D341Med (cell line): ENCODE measurements at places on chromosomes 12 and 14.

- DNase-seq, result no peak
Measured at GRCh38 chr14:61631045-61631687, 64.1 kb upstream of the HIF1A start.

- no peak for DNase-seq
Measured at GRCh38 chr12:31740628-31741027, 11.8 kb upstream of the AMN1 start.

DNA sequence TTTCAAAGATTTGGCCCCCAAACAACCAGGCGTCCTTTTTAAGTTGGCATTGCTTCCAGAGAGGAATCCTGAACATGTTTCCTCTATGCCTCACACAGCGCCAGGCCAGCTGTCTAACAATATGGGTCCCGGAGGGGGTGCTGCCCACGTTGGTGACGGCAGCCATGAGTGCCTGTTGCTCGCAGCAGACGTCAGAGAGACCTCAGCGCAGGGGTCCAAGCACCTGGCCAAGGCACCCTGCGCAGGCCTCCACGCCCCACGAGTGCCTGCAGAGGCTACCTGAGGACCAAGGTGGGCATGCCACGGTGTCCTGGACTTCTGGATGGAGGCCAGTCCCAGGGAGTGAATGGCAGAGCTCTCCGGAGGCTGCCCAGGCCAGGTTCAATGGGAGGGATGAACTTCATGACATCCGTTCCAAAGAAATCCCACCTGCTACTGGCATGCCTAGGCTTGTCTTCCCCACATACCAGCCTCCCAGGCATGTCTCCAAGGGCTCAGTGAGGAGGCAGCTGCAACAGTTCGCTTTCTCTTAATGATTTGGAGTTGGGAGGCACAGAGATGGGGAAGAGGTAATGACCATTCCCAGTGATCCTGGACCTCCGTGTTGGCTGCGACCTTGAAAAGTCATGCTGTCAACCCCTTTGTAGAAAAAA is 11.6 kb upstream of the FOXN3 start:
- DNase-seq, result no peak

- no peak for DNase-seq
Measured at GRCh38 chr14:96588410-96589257, 86.5 kb downstream of the PAPOLA start.

GRCh38 chr12:109685574-109686447 is 27.8 kb upstream of the FAM222A start:
- no peak for DNase-seq

DNA sequence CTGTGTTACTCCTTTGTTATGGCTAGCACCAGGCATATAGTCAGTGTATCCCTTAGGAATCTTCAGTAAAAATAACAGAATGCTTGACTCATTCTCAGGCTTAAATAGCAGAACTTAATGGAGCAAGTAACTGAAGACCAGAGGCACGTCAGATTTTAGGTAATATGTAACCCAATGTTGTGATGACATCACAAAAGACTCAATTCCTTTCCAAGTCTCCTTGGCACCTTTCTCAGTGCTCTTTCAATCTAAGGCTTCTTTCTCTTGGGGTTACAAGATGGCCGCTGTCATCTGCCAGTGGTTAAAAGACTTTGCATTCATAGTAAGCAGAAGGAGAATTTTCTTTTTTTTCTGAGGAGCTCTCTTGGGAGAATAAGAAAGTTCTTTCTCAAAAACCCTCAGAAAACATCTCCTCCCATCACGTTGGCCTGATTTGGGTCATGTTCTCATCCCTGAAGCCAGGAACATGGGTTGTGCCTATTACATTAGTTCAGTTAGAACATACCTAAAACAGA is 33.4 kb upstream of the DCN start:
- DNase-seq, result no peak

- DNase-seq, result no peak
Measured at GRCh38 chr14:23160924-23161522, 22.4 kb downstream of the SLC7A8 start.

GRCh38 chr14:105143451-105144025 is 25.0 kb downstream of the JAG2 start:
- DNase-seq, result no peak

DNA sequence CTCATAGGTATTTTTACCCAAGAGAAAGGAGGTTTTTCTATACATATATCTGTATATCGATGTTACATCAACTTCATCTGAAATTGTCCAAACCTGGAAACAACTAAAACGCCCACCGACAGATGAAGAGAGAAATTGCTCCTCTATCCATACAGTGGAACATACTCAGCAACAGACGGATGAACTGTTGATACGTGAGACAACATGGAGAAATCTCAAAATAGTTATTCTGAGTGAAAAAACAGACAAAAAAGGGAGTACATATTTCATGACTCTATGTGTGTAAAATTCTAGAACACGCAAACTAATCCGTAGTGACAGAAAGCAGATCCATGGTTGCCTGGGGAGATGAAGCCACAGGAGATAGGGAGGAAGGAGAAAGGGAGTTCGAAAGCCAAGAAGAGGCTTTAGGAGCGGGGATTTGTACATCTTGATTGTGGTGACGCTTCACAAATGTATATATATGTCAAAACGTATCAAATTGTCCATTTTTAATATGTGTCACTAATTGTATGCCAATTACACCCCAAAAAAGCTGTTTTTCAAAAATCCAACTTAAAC is 37.6 kb upstream of the C14orf180 start:
- no peak for DNase-seq
